ENCODE measurements at places on chromosomes 6 and 20. TPM values are rescaled to one million over a fixed set of nuclear protein-coding genes. Genes with fewer than 3 reads are reported as not detected.

Gene WFDC12
- not detected for total RNA-seq

Gene STX11
- total RNA-seq: 20.7 TPM

Gene TOX2
- 1.5 TPM for total RNA-seq

Gene DIDO1
- total RNA-seq: 47.4 TPM

Gene ELOVL2
- not detected for total RNA-seq

Gene LAMA2
- total RNA-seq: 0.69 TPM

Gene LY6G6C
- total RNA-seq: not detected

Gene GNAS-AS1
- 2.0 TPM for total RNA-seq

DNA sequence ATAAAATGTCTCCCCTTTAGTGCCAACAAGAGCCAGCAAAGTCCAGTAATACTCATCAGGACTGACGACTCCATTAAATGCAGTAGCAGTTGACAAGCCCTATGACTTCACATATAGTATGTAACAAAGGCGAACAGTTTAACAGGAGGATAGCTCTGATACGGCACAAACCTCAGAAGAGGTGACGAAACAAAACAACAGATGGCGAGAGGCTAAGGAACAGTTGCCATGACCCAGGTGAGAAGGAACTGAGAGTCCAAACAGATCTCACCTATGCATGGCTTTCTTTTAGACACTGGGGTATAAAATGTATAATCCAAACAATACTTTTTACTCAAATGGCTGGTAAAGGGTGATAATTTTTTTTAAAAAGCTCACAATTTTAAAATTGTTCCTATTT, 37.1 kb downstream of the SYNE1 start:
- DNase-seq: no peak

DNA sequence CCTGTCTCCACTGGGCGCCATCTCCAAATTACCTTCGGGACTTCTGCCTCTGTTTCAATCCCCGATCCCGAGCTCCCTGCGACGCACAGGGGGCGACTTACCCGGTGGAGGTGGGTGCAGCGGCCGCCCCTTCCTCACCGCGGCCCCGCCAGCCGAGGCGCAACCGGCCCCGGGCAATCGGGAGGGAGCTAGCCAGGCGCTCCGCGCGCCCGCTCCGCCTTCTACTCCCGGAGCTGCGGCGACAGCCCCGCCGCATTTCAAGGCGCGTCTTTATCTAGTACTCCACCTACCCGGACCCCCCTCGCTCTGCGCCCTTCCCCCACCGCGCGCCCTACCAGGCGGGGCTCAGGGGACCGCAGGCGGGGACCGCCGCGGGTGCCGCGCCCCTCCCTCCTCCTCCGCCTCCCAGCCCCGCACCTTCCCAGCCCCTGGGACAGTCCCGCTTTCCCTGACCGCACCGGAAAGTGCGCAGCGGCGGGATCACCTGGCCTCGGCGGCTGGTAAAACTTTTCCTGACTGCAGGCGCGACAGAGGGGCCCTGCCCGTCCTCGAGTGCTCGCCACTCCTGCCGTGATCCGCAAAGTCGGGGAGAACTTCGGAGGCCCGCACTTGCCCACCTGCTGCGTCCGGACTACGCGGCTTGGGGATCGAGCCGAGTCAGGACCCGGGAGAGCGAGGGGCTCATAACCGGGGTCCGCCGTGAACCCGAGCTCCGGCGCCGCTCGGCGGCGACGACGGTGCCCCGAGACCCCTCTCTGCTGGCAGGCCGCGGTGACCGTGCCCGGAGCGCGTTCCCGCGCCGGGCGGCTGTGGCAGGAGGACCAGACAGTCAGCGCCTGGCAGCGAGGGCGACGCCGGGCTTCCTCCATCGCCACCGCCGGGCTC, 8.0 kb upstream of the NKX2-2 start:
- no peak for DNase-seq

DNA sequence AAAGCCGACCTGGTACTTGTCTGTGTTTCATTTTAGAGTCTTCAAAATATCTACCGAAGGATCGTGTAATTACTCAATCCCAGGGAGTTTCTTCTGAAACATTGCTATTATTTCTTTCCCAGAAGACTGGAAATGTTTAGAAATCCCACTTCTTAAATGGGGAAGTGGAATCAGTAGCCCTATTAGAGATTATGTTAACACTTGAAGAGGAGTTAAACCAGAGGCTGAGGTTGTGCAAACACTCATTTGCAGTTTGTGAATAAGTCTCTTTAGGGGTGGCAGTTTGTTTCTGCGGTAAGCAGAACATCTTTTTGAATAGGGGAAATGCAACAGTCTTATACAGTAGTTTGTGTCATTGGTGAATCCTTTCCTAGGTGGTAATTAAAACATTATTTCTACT, 21.3 kb downstream of the DSP start:
- DNase-seq: no peak

DNA sequence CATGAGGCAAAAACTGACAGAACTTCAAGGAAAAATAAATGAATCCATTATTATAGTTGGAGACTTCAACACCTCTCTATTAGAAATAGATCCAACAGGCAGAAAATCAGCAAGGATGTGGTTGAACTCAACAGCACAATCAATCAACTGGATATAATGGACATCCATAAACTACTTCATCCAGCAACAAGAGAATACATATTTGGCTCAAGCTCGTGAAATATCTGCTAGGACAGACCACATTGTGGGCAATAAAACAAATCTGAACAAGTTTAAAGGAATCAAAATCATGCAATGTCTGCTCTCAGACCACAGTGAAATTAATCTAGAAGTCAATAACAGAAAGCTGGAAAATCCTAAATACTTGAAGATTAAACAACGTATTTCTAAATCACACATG, 362.6 kb downstream of the CD109 start:
- no peak for DNase-seq

GRCh38 chr20:24503352-24503931, 34.0 kb downstream of the SYNDIG1 start:
- no peak for DNase-seq

DNA sequence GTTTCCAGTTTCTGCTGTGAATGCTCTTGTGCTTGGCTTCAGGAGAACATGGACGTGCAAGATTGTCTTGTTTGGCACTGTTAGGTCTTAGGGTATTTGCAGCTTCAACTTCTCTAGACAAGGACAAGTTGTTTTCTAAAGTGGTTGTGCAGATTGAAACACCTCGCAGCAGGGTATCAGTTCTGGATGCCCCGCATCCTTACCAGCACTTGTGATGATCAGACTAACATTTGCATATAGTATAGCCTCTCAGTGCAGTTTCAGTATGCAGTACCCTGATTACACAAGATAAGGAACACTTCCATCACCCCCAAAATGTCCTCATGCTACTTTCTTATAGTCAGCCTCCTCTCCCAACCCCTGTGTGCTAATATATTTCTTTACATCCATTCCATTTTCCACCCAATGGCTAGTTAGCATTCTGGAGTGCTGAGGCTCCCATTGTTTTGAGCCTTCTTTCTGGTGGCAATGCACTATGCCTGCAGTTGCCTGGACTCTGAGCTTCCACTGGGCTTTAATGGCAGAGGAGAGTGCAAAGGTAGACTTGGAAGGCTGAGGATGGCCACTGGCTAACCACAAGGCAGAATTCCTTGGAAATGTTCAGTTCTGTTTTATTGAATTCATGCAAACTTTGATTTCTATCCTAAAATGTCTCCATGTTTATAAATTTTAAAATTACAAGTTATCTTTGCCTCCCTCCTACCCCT, 35.4 kb downstream of the KIF3B start:
- DNase-seq: no peak

DNA sequence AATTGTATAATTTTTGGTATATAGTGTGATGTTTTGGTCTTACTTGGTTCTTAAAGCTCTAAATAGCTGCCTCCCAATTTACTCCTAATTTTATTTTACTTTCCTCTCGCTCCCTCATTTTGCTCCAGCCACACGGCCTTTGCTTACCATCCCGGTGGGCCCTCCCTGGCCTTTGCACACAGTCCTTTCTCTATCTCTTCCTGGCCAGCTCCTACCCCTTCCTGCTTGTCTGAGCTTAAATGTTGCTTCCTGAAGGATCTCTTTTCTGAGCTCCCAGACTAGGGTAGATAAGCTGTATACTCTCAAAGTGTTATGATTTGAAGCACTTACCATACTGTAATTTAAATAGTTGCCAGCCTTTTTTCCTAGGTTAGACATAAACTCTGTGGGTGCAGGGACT, 121.7 kb downstream of the UTRN start:
- no peak for DNase-seq

- no peak for DNase-seq
Measured at GRCh38 chr20:22810626-22811569, 224.2 kb upstream of the SSTR4 start.

DNA sequence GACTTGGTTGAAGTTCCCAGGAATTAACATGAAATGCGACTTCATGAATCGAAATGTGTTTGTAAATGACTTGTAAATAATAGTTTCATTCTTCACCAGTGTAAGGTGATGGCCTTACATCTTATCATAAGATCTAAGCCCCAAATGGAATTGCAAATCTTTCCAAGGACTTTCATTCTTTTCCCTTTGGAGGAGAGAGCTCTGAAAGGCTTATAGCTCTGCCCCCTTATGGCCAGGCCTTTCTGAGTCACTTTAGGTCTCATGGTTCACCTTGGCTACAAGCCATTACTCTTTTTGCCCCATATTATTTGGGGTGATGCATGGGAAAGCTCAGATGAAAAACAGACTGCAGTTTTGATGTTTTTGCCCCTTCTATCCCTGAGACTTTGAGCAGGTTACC, 209.1 kb upstream of the BMP2 start:
- DNase-seq: no peak

DNA sequence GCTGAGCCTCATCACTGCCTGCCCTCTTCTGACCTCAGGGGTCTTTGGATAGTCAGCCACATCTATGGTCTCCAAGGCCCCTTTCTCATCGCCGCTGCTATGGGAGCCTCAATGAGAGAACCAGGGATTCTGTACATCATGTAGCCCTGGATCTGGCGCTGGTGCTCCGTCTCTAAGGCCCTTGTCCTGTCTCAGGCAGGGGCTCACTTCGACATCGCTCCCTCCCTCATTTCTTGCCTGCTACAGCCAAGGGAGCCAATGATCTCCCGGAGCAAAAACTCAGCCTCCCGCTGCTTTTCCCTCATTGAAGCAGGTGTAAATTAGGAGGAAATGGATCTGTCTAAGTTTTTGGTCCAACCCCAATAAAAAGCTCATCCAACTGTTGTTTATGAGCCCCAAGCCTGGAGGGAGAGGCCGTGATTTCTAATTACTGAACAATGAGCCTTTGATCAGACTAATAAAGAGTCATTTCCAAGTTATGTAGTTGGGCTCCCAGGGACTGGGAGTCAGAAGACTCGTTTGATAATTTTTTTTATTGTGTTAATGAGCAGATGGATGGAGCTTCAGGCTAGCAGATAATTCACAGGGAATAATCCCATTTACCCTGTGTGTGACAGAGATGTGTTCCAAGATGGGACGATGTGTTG, 30.9 kb downstream of the LBP start:
- no peak for DNase-seq

GRCh38 chr20:52420805-52421204, 229.2 kb upstream of the ZFP64 start:
- no peak for DNase-seq

DNA sequence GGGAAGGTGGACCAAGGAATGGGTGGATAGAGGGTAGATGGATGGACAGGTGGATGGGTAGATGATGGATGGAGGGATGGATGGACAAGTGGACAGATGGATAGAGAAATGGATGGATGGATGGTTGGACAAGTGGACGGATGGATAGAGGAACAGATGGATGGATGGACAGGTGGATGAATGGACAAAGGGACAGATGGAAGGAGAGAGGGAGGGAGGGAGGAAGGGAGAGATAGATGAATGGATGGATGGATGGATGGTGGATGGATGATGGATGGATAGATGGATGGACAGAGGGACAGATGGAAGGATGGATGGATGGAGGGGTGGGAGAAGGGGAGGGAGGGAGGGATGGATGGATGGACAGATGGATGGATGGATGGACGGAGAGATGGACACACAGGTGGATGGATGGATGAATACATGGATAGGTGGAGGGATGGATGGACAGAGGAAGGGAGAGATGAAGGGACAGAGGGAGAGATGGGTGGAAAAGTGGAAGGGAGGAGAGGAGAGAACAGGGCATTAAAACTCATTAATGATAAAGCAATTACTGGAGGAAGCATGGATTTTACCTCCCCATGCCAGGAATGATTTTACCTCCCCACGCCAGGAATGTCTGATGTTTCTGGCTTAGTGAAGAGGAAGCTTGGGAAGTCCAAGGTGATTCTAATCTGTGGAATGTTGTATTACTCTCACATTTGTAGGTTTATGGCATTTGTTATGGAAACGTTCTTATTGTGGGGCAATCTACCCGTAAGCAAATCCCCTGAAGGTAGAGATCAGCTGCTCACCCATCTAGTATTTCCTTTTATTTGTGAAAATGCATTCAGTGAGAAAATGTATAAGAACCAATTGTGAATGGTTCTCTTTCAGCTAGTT, 383.3 kb downstream of the TAF4 start:
- no peak for DNase-seq

DNA sequence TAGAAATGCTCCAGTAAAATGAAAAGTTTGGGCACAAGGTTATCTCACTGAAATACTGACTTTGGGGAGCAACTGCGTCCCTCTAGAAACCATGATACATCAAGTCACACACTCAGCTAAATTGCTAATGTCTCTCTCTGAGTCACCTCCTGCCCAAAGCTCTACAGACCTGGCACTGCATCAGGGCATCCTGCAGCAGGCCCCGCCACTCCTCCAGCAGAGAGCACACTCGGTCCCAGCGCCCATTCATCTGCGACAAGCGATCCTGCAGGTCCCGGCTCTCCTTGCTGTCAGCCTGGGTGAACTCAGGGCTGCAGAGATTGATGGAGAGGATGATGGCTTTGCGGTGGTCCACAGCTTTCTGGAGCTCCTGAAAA, 329.0 kb downstream of the ESR1 start:
- DNase-seq: no peak

DNA sequence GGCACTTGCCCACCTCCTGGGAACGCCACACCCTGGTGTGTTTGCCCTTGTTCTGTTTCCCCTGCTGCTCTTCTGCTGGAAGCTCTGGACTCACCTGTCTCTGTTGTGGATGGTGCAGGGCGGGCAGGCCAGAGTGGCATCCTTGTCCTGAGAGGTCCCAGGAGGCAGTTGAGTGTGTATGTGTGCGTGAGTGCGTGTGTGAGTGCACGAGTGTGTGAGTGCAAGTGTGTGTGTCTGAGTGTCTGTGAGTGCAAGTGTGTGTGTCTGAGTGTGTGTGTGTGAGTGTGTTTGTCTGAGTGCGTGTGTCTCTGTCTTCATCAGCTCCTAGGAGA, 12.2 kb downstream of the IGF2R start:
- DNase-seq: peak; percentile 31

DNA sequence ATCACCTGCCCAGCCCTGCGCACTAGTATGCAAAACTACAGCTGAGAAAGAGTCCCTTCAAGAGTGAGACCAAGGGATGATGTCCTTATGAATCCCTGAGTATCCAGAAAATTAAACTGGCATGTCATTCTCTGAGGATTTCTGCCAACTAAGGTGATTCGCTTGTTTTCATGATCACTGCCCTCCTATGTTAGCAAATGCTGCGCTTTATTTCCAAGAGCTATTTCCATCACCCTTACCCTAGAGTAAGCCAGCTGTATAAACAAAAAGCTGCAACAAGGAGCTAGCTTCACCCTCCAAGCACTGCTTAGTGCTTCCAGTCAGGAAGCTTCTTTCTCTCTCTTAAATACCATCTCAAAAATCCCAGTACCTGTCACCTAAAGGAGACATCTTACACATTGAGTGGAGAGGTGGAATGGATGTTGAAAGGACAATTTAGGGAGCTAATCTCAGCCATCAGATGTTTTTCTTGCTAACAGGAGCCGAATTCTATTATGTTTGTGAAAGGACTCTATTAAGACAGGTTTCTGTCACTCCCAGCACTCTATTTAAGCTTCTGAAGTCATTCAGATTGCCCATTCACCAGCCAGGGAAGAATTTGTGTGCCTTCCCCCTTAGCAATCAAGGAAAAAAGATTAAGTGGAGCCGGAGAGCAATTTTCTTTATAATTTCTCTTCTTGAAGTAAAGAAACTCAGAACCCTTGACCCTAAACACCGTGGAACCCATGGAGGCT, 322.2 kb downstream of the NRN1 start:
- DNase-seq: no peak
